ENCODE measurements at places on chromosomes 7 and 10.
A peak's percentile ranks its signal among the peaks of the same experiment; 100 is the strongest.

GRCh38 chr7:12820777-12821176 is 133.3 kb downstream of the ARL4A start:
- DNase-seq = no peak

DNA sequence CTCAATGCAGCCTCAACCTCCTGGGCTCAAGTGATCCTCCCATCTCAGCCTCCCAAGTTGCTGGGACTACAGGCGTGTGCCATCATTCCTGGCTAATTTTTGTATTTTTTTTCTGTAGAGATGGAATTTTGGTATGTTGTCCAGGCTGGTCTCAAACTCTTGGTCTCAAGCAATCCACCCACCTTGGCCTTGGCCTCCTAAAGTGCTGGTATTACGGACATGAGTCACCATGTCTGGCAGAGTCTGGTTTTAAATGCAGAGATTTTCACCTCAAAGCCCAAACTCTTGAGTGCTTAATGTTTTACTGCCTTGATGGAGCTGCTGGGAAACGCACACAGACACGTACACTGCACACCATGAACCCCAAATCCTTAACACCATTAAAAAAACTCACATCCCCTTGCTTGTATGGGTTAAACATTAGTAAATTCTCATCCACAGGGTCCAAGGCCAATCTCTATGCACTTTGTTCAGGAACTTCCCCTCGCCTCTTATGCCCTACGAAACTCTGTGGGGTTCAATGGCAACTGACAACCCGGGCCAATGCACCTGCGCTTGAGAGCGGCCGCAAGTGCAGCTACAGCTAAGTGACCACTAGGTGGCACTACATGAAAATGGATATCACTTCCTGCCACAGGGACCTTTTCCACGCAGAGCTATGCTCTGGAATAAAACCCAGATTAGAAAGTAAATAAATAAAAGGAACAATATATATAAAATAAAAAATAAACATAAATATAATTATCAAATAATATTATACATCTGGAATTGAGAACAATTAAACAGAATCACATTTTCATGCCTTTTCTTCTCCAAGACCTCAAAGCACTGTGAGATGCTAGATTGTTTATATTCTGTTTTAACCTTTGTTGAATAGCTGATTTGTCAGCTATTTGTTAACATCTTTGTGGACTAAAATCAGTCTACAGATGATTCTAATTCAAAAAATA is 66.9 kb upstream of the AFAP1L2 start:
- peak; percentile 77 for DNase-seq

GRCh38 chr7:35781200-35781701 is 19.6 kb upstream of the SEPTIN7 start:
- no peak for DNase-seq

DNA sequence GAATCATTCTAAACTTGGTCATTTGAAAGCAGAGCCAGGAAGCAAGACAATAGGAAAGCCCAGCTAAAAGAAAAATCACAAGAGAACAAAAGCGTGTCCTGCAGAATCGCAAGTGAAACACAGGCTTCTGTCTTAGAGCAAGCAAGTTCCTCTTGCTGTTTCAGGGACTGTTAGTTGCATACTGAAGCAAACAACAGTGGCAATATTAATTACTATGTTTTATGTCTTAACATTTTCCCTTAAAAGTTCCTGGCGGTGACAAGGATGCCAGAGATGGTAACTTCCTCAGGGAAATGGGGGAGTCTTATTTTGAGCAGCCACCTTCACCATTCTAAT is 217.1 kb downstream of the GFRA1 start:
- no peak for DNase-seq

DNA sequence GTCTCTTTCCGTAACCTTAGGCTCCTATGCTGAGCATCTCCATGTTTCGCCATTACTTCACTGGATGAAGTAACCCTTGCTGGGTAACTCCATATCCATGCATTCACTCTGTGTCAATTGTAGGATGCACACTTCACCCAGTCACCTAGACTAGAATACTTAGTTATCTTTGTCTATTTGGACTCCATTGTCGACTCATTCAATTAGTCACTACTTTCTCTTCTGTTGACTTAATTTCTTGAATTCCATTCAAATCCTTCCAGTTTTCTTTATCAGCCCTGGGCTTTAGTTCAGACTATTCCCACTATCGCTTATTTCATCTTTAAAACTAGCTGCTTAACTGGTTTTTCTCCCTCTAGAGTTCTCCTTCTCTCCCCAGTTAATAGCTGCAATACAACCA is 111.3 kb upstream of the TNS3 start:
- DNase-seq = no peak

Measured in activated CD8-positive, alpha-beta T cell treated with anti-CD3 and anti-CD28 coated beads, Interleukin-2, amount 10 ng/mL, durations not matched to agents 7 days and 5 days (primary cell).